ENCODE measurements at places on chromosomes 7 and 10.
A peak's percentile ranks its signal among the peaks of the same experiment; 100 is the strongest.

GRCh38 chr7:80498481-80499349, 13.1 kb downstream of the GNAT3 start:
- DNase-seq = no peak

DNA sequence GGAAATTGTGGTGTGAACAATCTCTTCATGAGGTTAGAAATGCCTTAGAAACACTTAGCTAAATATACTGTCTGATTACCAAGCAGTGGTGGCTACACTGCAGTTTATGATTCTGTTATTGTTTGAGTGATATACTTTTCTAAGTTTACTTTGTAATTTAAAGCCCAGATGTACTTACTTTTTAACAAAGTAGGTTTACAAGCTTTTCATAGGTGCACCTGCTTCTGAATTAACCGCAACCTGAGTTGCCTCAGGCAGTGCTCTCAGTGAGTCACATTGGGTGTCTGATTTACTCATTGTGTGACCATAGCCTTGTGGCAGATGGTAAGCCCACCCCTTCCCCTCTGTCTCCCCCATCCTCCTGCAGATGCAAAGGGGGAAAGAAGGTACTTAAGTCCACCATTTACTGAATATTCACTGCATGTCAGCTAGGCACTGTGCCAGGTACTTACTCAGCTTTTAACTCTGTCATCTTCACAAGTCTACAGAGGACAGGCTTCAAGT, 9.0 kb downstream of the MTURN start:
- DNase-seq = no peak

DNA sequence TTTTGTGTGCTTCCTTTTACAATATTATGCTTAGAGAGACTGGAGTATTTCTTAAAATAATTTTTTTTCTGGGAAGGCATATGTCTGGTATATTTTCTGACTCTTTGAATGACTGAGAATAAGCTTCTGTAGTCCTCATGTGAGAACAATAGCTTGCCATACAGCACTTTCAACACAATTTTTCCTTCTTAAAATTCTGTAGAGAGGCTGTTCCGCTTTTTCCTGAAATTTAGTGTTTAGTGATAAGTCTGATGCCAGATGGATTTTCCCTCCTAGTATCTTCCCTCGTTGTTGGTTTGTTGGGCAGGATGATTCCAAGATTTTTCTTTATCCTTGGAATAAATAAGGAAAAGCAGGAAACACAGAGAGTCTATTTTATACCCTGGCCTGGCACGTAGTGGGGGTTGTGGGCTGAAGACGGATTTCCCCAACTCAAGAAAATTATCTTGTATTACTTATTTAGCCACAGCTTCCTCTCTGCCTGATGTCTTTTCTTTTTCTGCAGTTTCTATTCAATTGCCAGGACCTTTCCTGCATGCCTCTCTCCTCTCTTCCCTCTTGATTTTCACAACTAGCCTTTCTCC, 111.2 kb downstream of the AOAH start:
- no peak for DNase-seq

DNA sequence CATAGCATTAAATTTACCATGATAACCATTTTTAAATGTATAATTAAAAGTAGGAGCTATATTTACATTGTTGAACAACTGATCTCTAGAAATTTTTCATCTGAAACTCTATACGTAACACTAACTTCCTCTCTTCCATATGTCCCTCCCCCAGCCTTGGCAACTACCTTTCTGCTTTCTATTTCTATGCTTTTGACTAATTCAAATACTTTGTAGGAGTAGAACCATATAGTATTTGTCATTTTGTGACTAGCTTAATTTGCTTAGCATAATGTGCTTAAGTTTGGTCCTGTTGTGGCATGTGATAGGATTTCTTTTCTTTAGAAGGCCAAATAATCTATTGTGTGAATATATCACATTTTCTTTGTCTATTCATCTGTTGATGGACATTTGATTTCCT, 225.3 kb upstream of the POT1 start:
- no peak for DNase-seq

- no peak for DNase-seq
Observed at GRCh38 chr10:52961323-52961722, 188.7 kb upstream of the MBL2 start.

- no peak for DNase-seq
Observed at GRCh38 chr10:100508691-100509150, 10.9 kb downstream of the SEC31B start.

DNA sequence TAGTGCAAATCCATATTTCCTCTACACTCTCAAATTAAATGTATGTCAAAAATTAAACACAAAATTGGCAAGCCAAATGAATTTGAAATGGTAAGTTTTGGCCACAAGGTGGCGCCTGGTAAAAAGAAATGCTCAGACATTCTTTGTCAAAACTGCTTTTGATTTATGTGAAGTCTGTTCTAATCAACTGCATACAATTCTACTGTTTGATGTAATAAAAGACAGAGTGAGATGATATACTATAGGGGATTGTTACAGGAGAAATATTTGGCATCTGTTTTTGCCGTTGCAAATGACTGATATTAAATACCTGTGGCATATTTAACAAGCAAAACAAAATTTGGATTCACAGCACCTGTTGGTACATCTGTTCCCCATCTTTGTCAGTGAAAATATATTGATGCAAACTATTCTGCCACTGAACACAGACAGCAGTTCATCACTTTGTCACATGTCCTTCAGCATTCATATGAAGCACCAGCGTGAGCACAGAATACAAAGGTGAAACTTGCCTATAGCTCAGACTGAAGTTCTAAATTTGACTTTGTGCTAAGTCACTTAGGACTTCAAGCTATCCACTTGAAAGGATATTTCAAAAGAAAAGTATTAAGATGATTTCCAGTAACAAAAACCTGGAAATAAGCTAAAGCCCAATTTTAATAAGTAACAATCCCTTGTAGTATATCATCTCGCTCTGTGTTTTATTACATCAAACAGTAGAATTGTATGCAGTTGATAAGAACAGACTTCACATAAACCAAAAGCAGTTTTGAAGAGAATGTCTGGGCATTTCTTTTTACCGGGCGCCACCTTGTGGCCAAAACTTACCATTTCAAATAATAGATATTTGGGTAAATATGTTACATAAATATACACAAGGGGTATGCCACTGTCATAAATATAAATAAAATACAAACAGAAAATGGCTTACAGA, 10.2 kb upstream of the CH25H start:
- peak; percentile 54 for DNase-seq

All from stimulated activated CD8-positive, alpha-beta memory T cell treated with anti-CD3 and anti-CD28 coated beads, Interleukin-4, amount 100 ng/mL, for 4 hours (primary cell).